ENCODE measurements at places on chromosomes 1 and 21.
A peak's percentile ranks its signal among the peaks of the same experiment; 100 is the strongest.

DNA sequence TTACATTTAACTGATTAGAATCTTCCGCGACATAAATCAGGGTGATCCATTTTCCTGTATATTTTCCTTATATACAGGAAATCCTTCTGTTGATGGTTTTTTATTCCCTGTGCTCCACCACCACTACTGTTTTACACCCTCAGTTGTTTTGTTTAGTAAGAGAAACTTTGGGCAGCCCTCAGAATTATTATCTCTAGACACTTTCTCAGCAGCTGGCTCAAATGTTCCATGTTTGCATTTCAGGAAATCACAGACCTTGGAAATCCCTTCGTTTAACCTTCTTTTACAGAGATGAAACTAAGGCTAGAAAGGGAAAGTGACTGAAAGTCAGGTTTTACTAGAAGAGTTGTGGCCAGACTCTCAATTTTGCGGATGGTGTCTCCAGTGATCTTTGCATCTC, 15.2 kb downstream of the ZNF697 start:
- DNase-seq, result no peak

GRCh38 chr1:180636138-180636537, 4.3 kb downstream of the XPR1 start:
- no peak for DNase-seq

DNA sequence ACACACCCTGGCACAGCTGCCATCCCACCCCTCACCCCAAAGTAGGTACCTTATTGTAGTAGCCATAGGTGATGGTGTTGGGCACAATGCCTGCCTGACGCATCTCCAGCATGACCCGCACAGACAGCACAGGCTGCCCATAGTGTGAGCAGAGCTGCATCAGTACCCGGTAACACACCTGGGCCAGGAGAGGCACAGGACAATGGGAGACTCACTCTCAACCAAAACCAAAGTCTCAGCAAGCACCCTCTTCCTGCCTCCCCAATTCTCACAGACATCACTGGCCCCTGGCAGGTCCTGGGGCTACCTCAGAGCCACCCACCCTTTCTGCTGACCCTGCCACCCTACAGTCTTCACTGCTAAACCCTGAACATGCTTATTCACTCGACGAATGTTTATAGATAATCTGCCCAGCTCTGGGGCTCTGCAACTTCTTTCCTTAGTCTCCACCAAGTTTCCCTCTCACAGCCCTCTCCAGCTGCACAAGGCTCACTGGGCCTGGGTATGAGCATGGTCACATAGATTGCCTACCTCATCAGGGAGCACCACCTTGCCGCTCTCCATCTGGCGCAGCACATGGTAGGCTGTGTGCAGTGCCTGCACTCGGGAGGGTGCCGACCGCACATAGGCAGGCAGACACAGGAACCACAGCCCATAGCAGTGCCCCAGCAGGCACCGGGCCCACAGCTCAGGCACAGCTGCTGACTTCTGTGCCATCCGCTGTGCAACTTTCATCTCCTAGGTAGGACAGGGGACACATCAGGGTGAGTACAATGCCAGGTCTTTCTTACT, 10.3 kb downstream of the DENND4B start:
- no peak for DNase-seq

DNA sequence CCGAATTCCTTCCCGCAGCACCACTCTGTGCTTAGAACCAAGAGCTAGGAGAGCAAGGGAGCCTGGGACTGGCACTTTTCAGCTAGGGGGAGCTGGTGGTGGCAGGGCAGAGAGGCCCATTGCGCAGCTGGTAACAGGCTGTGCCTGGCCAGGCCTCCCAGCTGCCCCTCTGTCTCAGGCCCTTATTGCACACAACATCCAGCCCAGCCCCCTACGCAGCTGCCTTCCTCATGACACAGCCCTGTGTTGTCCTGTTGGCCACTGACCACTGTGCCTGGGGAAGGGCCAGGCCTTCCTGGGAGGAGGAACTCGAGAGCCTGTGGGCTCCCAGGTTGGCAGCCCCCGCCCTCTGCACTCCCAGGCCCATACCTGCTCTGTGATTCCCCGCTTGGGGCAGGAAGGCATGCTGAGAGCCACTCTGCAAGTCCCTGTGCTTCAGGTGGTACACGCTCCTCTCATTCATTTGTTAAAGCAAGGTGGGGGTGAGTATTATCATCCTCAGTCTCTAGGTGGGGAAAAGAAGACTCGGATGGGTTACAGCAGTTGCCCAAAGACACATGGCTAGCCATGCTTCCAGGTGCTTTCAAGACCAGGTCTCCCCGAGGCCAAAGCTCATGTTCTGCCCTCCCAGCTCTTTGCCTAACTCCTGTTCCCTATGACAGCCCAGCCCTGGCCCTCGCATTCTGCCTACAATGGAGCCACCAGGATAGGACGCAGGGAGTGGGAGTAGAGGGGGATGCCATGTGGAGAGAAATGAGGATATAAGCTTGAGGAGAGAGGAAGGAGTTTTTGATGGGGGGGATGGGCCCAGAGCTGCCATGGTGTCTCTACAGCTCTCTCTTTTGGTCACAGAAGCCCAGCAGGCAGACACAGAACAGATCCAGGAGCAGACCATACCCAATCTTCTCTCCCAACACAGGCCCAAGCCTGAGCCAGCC, 81.8 kb downstream of the TMEM53 start:
- no peak for DNase-seq

DNA sequence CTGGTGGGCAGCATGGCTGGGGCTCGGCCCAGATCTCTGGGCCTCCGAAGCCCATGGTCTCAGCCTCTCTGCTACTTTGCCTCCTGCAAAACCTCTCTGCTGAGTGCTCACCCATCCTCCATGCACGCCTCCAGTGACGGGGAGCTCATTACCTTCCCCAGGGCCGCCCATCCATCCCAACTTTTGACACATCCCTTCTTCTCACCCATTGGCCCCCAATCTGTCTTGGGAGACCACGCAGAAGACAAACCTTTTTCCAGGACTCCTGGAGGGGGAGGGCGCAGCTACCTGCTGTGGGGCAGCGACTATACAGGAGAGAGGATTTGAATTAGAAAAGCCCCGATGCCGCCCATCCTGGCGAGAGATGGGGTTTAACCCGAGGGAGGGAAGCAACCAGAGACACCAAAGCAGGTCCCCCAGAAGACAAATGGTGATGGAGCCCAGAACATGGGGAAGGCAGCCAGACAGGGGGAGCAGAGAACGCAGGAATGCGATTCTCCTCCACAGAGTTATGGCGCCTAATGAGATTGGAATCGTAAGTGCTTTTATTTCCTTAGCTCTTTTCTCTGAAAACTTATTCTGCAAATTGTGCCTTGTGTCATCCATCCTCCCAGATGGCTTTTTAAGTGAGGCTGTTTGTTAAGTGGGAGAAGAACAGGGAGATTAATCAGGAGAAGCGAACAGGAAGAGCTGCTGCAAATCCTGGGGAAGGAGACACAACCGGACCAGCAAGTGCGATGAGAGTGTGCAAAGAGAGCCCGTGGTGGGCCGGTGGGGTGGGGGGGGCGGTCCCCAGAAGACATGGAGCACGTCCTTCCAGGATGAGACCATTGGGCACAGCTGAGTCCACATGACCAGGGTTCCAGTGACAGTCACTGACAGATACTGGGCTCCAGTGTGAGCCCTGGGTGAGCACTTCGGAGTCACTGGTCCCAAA, 623.5 kb downstream of the MATN1 start:
- no peak for DNase-seq

GRCh38 chr1:155966135-155966534, 12.2 kb downstream of the ARHGEF2 start:
- no peak for DNase-seq

DNA sequence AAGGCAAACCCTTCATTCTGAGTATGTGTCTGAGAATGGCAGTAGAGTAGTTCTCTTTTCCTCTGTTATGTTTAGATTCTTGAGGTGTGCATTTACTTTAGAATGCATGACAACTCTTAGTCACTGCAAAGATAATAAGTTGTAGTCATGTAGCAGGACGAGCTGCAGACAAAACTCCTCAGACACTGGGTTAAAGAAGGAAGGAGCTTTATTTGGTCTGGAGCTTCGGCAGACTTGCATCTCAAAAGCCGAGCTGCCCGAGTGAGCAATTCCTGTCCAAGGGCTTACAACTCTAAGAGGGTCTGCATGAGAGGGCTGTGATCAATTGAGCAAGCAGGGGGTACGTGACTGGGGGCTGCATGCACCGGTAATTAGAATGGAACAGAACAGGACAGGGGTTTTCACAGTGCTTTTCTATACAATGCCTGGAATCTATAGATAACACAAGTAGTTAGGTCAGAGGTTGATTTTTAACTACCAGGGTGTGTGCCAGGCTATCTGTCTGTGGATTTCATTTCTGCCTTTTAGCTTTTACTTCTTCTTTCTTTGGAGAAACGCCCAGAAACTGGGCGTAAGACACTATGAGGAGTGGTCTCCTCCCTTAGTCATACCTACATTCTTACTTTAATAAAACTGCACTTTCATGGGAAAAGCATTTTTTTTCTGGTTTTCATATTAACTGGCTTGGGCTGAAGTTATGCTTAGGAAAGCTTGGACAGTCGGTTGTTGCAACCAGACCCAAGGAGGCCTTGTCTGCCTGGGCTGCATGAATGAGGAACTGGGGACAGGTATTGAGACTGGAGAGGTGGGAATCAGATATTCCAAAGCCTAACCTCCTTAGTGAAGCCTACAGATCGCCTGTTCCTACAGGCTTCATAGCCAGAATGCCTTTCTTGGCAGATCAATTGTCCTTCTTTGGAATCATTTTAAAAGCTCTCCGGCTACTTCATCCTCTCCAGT, 115.1 kb downstream of the RHOU start:
- no peak for DNase-seq

GRCh38 chr1:221867003-221867402, 125.1 kb upstream of the DUSP10 start:
- DNase-seq, result no peak

DNA sequence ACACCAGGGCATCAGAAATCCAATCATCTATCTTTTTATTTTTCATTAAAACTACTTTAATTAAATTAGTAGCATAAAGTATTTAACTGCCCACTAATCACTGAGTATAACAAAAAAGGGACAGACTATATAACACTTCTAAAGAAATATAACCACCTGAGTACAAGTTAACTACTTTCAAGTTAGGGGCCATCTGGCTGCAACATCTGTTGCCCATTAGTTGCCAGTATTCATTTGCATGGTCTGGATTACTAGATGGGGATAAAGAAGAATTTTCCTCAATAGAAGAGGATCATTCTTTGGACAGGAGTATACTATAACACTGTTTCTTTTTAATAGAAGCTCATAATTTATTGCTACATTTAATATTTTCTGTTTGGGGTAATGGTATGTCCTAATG, 446.4 kb downstream of the AMY1C start:
- no peak for DNase-seq

DNA sequence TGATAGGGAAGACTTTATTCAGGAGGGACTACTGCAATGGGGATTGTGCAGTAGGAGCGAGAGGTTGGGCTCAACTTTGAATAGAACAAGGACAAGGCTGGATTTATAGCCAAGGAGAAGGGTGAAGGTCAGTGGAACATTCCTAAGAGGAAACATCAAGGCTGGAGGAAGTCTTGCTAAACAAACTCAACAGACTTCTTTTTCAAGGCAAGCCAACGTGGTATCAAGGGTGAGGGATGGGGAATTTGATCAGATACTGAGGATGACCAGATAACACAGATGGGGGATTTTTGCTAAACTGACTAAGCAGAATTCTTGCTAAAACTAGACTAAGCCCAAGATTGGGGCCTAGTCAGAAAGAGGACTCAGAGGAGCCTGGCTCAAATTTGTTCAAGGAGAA, 107.3 kb downstream of the DUSP10 start:
- DNase-seq, result no peak

DNA sequence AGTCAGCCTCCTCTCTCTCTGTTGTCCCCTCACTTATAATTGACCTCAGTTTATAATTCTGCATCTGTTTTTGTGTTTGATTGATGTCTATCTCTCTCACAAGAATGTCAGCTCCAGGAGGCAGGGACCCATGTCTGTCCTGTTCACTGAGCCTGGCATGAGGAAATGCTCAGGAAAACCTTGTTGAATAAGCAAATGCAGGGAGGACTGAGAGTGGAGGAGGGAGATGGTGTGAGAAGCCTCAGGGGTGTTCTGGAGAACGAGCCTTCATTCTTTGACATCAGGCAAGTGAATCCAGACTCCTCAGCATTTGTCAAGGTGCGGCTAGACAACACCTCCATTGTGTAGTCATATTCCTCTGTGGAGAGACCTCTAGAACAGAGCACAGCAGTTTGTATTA, 45.5 kb downstream of the MAN1C1 start:
- DNase-seq, result no peak

GRCh38 chr1:23848673-23849616, 19.1 kb downstream of the FUCA1 start:
- DNase-seq, result no peak

DNA sequence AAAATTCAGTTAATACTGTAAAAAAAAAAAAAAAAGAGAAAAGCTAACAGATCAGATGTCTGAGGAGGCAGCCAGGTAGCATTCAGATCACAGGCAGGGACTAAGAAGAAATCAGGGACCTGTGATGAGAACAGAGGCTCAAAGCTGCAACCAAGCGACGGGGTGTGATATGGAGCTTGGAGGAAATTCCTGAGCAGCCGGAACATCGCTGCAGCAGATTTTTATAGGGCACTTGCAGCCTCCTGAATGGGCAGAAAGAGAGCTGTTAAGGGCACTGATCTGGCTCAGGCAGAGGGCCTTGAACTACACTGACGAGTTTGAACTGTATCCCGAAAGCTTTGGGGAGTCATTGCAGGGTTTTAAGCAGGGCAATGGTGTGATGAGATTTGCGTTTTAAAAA, 315.4 kb downstream of the ADGRL2 start:
- no peak for DNase-seq

- peak; percentile 55 for DNase-seq
Observed at GRCh38 chr1:230191079-230191804, 124.2 kb downstream of the GALNT2 start.

DNA sequence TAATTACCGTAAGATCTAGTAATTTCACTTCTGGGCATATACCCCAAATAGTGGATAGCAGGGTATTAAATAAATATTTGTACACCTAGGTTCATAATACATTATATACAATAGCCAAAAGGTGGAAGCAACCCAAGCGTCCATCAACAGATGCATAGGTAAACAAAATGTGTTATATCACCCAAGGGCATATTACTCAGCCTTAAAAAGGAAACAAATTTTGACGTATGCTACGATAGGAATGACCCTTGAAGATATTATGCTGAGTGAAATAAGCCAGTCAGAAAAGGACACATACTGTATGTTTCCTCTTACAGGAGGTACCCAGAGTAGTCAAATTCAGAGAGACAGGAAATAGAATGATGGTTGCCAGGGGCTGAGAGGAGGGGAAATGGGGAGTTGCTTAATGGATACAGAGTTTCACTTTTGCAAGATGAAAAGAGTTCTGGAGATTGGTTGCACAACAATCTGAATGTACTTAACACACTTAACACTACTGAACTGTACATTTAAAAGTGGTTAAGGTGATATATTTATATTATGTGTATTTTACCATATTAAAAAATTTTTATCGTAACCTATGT, 36.6 kb upstream of the KCTD3 start:
- DNase-seq, result no peak
